ENCODE measurements at places on chromosomes 13 and 19.

- no peak for DNase-seq
These were observed 36.4 kb downstream of the CCL25 start for GRCh38 chr19:8088752-8089663.

- no peak for DNase-seq
These were observed 14.0 kb upstream of the TBC1D4 start for GRCh38 chr13:75495938-75496337.

- DNase-seq = no peak
These were observed 10.4 kb downstream of the CTU1 start for GRCh38 chr19:51097796-51098195.

- no peak for DNase-seq
These were observed 131.5 kb downstream of the IER2 start for GRCh38 chr19:13281567-13282291.

DNA sequence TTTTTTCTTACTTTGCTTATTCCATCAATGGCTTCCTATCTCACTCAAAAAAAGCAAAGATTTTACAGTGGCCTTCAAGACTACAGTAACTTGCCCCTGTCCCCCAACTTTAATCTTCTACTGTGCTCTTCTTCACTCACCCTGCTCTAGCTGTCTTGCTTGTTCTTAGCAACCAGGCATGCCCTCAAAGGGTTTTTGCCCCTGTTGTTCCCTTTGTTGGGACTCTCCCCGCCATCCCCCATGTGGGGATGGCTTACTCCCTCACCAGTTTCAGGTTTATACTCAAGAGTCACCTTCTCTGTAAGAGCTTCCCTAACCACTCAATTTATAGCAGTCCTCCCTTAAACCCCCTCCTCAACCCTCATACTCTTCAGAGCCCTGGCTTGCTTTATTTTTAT, 5.4 kb downstream of the MTMR6 start:
- no peak for DNase-seq

DNA sequence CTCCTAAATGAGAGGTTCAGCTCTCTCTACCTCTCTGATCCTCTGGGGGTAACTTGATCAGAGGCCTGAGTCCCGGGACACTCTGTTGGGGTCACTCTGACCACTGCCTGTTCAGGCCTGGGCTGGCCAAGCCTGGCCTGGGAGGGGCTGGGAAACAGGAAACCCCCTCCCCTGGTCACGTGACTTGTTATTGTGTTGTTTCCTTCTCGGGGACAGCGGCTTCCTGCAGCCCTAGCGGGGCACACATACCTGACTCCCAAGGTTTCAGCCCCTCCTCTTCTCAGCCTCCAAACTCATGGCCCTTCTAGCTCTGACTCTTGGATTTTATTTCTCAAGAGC, at the start of gene USHBP1:
Gene USHBP1 (minus strand): TSS at position 105 of the 339 bp plus-strand sequence. CDS start 446 bp downstream, outside the sequence.
- no peak for DNase-seq

DNA sequence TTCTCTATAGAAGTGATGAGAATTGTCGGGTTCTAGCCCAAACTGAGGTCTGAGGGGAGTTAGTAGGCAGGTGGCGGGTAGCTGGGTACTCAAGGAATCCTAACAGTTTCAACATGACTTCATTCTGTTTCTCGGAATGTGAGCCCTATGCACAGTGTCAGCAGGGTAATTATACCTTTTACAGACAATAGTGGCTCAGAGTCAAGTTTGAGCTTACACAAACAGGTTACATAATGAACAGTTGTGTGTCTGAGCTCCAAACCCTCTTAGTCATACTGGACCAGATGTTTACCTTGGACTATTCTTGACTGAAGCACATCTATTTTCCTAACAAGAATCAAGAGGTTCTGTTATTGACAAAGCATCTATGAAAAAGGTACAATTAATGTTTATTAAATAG, 1066.7 kb upstream of the PCDH20 start:
- no peak for DNase-seq

Measured in NCI-H2107 (cell line).